ENCODE measurements at places on chromosomes 2 and 18.

DNA sequence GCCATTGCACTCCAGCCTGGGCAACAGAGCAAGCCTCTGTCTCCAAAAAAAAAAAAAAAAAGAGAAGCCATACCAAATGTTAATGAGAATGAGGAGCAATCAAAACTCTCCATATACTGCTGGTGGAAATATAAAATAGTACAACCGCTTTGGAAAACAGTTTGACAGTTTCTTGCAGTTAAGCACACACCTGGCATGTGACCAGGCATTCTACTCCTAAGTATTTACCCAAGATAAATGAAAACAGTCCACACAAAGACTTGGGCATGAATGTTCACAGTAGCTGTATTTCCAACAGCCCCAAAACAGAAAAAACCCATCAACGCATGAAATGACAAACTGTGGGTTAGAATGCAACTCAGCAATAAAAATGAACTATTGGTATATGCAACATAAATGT is 76.0 kb upstream of the ST8SIA5 start:
- DNase-seq, result no peak

GRCh38 chr2:157296490-157296889 is 29.1 kb downstream of the ERMN start:
- no peak for DNase-seq

DNA sequence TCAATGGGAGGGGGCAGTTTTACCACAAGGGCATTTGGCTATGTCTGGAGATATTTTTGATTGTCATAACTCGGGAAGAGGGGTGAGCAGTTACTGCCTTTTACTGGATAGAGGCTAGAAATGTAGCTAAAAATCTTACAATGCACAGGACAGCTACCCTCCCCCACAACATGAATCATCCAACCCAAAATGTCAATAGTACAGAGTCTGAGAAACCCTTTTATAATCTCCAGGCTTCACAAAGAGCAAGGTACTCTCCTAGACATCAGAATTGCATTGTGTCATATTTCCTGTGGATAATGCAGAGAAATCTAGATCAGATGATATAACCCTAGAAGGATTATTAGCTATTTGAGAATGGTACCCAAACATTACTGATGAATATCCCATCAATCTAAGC is 277.1 kb upstream of the NRP2 start:
- DNase-seq, result no peak

GRCh38 chr2:14614017-14614416 is 18.5 kb upstream of the LRATD1 start:
- DNase-seq, result no peak

GRCh38 chr18:3457261-3457724 is 7.3 kb downstream of the TGIF1 start:
- no peak for DNase-seq

GRCh38 chr18:4751523-4751922 is 296.4 kb upstream of the DLGAP1 start:
- DNase-seq, result no peak

GRCh38 chr2:168849610-168850009 is 40.6 kb downstream of the SPC25 start:
- no peak for DNase-seq

GRCh38 chr2:235903782-235904584 is 264.2 kb downstream of the GBX2 start:
- no peak for DNase-seq

DNA sequence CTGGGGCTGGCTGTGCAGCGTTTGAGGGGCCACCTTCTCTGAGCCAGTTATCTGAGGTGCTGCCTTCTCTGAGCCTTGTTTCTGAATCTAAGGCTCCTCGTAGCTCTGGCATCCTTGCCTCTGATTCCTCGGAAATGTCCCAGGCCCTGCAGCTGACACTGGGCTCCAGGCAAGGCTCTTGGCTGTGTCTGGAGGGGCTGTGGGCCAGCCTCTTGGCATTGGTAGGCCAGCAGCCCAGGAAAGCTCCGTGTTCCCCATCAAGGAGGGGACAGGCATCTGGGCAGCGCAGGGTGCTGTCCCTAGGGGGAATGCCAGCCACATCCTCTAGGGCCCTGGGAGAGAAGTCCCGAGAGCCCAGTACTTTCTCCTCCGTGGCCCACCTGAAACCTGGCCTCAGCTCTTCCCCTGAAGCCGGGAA is 40.7 kb upstream of the TAF1B start:
- DNase-seq, result no peak

DNA sequence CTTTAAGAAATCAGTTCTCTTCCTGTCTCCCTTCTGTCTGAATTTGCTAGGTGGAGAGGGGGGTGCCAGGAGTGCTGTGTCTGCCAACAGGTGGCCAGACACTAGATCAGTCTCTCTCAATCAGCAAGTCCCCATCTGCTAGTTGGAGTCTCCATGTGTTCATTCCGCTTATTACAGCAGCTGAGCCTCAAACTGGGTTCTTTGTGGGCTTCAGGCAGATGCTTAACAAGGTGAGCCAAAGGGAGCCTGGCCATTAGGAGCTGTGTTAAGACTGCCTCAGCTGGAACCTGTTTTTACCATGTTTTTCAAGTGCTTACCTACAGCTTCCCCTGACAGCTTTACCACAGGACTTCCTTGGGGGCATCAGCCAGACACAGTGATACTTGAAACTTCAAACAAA is 401.9 kb downstream of the LRP1B start:
- DNase-seq, result no peak

GRCh38 chr2:26268213-26268612 is 23.5 kb downstream of the HADHB start:
- no peak for DNase-seq

- no peak for DNase-seq
These were observed 23.5 kb downstream of the MMADHC start for GRCh38 chr2:149564097-149564496.

DNA sequence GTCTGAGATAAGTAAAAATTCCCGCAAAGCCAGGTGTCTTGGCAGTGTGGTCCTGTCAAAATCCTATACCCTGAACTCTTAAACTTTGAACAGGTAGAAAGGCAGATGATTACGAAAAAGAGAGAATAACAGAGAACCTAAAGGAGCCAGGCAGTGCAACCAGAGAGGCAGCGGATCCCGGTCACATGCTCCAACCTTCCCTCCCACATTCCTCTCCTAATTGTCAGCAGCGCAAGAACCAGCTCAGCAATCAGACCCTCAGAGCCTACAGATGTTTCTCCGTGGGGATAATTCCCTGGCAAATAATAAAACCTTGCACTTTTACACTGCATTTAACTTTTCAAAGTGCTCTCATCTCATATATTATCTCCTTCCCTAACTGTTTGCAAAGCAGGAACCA is 124.8 kb downstream of the EPHA4 start:
- DNase-seq, result no peak

DNA sequence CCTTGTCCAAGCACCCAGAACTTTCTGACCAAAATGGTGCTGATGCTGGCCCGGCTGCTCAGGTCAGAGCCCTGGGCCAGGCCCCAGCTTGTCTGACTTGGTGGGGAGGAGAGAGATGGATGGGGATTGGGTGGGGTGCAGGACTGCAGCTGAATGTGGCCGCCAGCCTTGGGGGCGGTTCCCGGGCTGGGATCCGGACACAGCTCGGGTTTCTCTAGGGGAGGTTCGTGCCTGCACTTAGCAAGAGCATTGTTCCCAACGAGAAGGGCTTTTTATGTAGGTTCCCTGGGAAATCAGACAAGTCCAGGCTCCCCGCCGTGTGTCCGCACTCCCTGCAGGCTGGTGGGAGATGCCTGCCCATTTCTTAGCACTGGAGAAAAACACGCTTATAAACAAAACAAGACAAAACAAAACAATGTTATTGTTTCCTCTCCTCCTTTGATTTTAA is 50.5 kb upstream of the HS6ST1 start:
- no peak for DNase-seq

DNA sequence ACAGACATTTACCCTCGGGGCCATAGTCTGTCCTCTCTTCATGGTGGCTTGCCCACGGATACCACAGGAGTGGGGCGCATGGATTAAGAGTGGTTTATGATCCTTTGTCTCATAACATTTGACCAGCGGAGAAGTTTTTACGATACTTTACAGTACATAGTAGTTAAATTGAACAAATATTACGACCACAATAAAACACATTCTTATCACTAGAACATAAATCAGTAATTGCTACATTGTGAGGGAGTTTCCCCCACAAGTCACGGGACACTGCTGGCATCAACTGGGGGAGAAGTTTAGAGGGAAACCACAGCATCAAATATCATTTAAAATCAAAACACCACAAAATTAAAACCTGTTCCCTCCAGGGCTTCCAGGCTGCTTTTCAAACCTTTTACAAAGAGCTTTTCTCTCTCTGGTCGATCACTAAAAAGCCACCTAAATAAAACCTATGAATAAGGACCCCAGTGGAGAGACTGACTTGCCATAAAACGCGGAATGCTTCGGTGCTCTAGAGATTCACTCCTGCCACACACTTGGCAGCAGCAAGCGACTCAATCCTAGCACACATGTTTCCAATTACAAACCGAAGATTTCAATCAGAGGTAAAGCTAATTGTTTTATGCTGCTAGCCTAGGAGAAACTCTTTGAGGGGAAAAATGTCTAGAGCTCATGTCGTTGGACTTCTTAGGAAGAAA is 173.7 kb upstream of the HNRNPA3 start:
- DNase-seq, result no peak

- no peak for DNase-seq
These were observed 144.4 kb downstream of the PTGR3 start for GRCh38 chr18:75064513-75064905.

DNA sequence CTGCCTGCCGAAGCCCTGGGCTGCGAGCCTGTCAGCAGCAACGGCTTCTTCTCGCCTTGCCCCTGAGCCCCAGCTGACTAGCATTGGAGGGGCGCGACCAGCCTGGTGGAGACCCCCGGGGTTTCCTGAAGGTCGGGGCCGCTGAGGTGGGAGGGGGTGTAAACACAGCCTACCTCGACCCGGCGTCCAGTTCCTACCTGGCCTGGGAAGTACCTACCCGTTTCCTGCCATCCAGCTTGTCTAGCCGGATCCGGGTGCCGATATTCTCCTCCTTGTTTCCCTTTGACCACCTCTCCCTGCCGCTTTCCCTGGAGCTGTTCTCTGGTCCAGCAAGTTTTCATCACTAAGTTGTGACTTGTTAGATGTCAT is 511 bp downstream of the MOB4 start:
- DNase-seq, result no peak

GRCh38 chr2:126325202-126325601 is 330.8 kb upstream of the GYPC start:
- no peak for DNase-seq

DNA sequence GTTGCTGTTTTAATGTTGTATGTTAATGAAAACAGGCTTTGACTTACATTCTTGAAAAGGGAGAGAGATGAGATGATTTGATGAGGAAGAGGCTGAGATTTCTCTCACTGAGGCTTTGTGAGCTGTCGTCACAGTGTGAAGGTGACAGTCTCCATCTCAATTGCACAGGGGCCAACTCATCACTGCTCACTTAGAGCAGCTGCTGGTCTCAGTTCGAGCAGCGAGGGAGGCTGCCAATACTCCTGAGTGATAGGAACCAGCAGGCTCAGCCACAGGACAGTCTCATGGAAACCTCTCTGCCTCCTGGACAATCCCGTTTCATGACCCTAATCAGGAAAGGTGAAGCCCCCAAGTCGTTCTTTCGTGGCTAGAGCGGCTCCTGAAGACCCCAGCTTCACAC is 170.7 kb upstream of the SOX11 start:
- no peak for DNase-seq

GRCh38 chr2:216659276-216659675 is 26.1 kb downstream of the IGFBP2 start:
- no peak for DNase-seq

- DNase-seq, result no peak
These were observed 49.0 kb downstream of the CAPN13 start for GRCh38 chr2:30758191-30758651.

GRCh38 chr2:20421336-20421987 is 25.4 kb upstream of the RHOB start:
- DNase-seq, result no peak

- no peak for DNase-seq
These were observed 360.8 kb downstream of the DCC start for GRCh38 chr18:52700816-52701215.

DNA sequence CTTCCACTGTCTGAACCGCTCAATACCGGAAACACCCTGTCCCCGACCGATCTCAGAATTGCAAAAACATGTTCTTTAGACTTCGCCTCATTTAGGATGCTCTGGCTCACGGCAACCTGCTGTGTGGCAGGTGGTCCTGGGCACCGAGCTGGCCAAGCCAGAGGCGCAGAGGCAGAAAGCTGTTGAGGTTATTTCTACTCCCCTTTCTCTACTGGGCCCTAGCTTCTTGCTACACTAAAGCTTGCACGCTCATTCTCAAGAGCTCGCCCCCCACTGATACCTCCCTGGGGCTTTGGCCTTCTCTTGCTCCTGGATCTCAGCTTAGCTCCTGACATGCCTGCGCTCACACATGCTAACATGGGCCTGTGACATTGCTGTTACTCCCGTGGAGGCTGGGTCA is 417.4 kb downstream of the LPIN1 start:
- no peak for DNase-seq
